ENCODE measurements at places on chromosomes 7 and 10.

DNA sequence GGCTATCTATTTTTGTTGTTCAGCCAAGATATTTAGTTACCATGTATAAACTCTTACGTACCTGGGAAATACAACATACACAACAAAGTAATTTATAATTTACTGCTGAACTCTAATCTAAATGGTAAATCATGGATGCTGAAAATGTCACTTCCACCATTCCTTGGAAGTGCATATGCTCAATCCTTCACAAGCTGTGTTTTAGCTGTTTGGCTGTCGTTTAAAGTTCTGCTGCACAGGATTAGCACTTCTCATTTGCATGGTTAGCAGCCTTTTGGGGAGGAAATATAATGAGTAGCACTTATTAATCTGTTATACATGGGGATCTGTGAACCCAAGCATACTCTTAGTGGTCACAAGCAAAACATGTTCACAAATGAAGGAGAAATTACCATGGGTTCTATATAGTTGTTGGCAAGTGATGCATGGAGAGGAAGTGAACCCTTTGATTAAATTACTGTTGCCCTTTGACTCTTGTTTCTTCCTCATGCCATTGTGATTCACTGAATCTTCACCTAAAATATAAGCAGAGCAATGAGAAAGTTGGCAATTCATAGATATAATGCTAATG, 18.5 kb downstream of the PIK3CG start:
- no peak for DNase-seq

DNA sequence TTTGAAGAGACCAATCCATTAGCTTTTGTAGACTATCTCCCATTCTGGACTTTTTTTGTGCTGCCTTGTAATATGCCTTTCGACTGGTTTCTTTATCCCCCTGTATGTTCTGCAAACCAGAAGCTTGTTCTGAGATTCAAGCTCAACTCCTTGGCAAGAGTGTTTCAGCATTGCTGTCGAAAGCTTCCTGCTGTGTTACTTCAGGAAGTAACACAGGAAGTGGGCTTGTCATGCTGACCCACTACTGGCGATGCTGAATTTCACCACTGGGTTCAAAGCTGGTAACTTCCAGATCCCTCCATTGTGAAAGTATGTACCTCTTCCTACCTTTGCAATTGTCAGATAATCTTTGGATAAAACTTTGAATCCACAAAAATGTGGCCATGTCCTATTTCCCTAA, 57.9 kb upstream of the INSYN2A start:
- no peak for DNase-seq

DNA sequence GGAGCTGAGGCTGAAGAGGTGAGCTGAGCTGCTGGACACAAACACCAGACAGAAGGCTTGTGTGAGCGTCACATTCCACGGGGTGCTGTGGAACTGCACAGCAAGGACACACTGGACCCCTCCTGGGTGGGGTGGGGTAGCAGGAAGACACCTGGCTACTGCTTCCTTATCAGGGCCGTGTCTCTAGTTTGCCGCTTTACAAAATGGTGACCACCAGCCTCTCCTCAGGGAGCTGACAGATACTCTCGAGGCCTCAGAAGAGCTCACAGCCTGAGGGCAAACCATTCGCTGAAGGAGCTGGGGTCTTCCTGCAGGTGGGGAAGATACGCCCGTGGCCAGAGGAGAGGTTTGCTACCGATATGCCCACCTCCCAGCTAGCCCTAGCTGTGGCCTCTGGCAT, 461.9 kb downstream of the PLXNA4 start:
- no peak for DNase-seq

DNA sequence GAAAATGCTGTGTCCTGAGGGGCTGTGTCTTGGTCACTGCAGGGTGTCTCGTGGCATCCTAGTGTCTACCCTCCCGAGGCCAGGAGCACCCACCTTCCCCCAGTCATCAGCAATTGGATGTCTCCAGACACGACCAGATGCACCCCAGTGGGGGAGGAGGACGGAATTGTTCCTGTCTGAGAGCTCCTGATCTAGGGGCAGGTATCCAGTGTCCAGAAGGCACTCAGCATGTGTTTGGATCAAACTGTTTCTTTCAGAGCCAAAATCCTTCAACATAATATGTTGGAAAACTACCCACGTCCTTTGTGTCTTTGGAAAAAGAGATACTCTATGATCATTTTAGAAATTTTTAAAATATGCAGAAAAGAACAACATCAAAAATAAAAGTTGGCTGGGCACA, 16.9 kb downstream of the PRKRIP1 start:
- DNase-seq, result no peak

DNA sequence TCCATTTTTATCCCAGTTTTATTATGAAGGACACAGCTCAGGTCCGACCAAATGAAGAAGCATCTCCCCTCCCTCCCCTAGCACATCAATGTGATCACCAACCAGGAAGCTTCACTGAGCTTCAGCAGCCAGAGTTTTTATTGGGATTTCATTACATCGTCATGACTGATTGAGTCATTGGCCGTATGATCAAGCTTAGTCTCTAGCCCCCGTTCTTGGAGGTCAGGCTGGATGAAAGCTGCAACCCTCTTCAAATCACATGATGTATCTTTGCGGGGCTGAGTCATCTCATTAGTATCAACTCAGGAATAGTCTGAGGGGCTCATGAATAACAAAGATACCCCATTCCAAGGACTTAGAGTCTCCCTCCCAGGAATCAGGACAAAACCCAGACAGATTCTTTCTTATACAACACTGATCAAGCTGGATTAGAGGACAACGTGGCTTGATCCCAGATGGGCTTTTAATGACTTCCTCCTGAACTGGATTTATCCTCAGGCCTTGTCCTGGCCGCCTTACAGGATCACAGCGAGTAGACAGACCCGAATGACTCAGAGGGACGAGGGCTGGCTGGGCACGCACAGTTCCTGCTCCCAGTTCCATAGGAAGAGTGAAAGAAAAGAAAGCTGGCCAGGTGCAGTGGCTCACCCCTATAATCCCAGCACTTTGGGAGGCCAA, 14.5 kb downstream of the LIMK1 start:
- no peak for DNase-seq

DNA sequence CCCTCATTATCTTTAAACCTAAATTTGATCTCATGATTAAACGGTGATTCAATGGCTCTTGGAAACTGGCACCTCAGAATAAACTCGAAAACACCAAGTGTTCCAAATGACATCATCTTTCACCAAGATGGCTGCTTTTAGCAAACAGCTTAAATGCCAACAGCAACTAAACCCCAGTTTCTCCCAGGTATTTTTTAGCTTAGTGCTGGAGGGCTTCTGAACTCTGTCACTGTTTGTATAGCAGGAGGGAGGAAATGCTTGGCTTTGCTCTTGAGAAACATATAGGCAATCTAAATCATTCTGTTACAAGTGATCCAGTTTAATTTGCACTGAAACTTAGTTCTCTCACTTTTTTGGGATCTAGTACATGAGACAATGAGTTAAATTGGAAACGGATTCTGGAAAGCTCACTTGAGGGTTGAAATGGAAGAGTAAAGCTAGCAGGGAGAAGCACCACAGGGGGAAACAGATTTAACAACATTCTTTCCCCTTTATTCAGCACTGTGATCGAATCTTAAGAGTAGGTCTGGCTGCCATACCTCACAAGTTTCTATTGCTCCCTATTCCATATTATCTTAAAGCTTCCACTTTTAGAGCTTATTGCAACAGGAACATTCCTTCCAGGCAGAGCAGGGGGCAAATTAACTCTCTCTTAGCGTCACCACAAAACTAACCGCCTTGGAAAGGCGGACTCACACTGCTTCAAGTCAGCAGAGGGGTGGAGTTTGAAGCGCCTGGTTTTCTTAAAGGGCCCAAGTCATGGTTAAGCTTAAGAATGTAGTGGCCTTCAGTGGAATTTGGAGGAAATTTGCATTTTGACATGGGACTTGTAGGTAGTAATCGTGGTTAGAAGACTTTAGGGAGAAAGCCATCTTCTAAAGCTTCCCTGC, 1.8 kb upstream of the CCDC6 start:
- DNase-seq, result peak; percentile 70

- DNase-seq, result no peak
Measured at GRCh38 chr7:22935269-22935668, 78.7 kb downstream of the HYCC1 start.

GRCh38 chr7:70630440-70630817, 501.5 kb upstream of the GALNT17 start:
- DNase-seq, result no peak

DNA sequence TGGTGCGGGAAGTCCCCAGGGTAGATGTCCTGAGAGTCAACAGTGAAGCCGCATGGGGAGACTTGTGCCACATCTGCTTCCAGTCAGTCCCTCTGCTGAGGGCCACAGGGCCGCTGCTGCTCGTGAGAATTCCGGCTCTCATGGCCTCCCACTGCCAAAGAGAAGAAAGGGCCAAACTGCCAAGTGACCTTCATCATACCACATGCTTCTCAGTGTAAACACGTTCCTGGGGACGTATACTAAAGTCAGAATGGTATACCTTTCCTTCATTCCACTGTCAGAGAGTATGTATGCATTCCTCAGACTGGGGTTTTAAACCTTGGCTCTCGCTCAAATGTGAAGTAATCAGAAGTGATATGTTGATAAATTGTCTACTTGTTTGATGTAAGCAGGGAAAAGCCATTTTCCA, 52.8 kb upstream of the SEC61G start:
- DNase-seq, result no peak

DNA sequence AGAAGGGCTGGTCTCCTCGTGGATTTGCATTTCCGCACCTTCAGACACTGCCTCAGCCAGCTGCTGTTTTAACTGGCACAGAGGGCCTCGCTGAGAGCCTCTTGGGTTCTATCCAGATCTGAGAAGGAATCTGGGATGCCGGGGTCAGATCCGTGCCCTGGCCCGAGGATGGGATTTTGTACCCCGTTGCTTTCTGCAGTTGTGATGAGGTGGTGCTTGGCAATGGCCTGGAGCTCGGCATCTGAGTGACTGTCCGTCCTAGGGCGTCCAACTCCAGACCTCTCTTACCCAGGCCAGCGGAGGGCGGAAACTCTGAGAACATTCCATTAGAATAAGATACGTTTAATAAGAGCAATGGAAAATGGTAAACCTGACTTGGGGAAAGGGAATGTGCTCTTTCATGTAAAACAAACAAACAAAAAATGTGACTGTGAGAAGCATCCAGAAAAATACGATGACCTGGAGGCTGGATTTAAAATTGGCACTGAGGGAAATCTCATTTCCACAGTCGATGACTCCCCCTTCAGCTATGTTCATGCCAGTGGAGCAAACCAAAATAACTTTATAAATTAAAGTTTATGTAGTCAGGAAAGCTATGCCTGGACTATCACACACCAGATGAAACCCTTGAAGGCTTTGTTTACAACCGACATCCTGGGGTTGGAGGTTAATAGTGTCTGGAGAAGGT, 39.6 kb downstream of the GRK5 start:
- no peak for DNase-seq

GRCh38 chr10:92203919-92204623, 86.8 kb downstream of the CPEB3 start:
- DNase-seq, result no peak

DNA sequence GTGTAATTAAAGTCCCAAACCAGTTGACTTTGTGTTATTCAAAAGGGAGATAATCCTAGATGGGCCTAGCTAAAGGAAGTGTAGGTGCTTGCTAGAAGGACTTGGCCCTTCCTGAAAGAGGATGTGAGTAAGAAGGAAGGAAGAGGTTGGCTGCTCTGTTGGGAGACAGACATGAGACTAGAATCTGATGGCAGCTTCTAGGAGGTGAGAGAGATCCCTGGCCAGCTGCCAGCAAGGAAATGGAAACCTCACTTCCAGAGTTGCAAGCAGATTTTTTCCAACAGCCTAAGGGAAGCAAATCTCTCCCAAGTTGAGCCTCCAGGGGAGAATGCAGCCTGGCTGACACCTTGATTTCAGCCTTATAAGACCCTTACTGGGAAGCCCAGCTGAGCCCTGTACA, 368.4 kb upstream of the ZMIZ1 start:
- no peak for DNase-seq

- DNase-seq, result peak; percentile 45
Measured at GRCh38 chr10:70348228-70348850, 34.1 kb downstream of the LRRC20 start.

DNA sequence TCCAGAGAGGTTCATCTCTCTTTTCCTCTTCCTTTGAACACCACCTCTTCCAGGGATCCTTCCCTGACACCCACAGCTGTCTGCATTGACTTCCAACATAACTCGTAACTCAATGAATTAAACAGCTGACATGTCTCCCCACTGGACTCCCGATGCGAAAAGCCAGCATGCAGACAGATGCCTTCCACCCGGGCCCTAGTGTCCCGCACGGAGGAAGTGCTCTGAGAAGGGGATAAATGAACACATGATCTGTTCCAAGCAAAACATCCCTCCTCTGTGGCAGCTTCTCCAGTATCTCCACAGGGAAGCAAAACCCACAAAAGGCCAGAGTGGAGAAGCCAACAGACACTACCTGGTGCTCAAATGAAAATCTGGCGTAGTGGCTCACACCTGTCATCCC, 28.3 kb downstream of the OGDHL start:
- DNase-seq, result no peak

DNA sequence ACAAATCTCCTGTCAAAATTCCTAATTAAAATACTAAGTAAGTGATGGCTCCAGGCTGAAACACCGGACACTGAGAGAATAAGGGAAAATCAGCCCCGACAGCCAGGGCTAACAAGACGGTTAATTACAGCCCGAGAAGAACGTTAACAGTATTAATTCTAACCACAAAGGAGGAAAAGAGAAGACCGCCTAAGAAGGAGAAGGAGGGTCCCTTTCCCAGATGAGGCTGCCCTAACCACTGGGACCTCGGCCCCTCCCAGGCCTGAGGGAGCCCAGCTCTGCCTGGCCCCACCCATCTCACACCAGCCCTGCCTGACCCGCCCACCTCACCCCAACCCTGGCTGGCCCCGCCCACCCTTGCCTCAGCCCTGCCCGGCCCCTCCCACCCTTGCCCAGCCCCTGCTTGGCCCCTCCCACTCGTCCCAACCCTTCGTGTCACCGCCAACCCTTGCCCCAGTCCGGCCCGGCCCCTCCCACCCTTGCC, 51.3 kb downstream of the PWWP2B start:
- DNase-seq, result peak; percentile 80

DNA sequence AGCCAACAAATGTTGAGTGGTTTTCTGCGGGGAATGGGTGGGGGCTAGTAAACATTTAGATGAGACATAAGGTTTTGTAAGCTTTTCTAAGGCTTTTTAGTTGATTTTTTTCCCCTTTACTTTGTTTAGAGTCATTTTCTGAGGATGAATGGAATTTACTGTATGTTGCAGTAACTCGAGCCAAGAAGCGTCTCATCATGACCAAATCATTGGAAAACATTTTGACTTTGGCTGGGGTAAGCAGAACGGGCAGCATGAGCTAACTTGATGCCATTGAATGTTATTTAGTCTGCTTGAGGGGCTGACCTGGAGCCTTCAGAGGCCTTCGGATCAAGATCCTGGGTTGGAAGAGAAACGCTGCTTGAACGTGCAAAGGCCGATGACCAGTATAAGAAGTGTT, 37.3 kb downstream of the FBH1 start:
- no peak for DNase-seq

- DNase-seq, result no peak
Measured at GRCh38 chr10:67506757-67507091, 189.3 kb downstream of the CTNNA3 start.

All from activated CD4-positive, alpha-beta T cell treated with anti-CD3 and anti-CD28 coated beads for 48 hours (primary cell).